ENCODE measurements at places on chromosomes 2 and 18. TPM values are rescaled to one million over a fixed set of nuclear protein-coding genes. Genes with fewer than 3 reads are reported as not detected.

GRCh38 chr18:40897884-40898283 is 1057.2 kb upstream of the PIK3C3 start:
- no peak for DNase-seq

The C2orf15 gene
- not detected for total RNA-seq

DNA sequence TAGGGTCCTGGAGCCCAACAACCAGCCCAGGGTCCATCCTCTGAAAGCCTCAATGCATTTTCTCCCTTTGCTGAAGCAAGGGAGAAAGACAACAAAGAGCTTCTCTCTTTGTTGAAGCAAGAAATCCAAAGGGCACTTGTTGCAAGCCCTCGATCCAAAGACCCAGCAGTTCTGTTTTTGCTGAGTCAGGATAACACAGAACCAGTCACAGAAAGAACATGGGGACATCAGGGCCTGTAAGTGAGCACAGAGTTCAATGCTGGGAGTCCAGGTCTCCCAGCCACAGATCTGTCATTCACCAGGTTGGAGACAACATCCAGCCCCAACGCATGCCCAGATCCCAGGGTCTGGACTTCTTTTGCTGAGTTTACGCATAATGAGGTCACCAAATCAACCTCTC is 315.8 kb upstream of the KLHL29 start:
- DNase-seq: no peak

The COLEC12 gene
- total RNA-seq: 3.9 TPM

DNA sequence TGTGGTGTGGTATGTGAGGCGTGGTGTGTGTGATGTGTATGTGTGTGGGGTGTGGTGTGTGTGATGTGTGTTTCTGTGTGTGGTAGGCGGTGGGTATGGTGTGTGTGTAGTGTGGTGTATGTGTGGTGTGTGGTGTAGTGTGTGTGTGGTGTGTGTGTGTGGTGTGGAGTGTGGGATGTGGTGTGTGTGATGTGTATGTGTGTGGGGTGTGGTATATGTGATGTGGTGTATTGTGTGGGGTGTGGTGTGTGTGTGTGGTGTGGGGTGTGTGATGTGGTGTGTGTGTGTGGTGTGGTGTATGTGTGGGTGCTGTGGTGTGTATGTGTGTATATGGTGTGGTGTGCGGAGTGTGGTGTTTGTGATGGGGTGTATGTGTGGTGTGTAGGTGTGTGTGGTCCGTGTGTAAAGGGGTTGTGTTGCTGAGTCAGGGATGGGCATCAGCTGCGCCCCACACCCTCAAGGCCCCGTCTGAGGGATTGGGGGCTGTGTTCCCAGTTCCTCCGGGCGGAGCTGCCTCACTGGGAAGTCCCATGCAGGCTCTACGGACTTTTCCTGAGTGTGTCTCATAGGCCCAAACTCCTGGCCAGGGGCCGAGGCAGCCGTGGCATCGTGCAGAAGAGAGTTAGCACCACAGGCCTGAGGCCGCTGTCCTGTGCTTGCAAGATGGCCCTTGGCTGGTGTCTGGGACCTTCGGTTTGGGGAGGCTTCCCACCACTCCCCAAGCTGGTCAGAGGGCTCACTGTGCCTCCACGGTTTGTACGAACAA is 18.2 kb upstream of the ARL4C start:
- no peak for DNase-seq

The NEURL3 gene
- total RNA-seq: not detected

DNA sequence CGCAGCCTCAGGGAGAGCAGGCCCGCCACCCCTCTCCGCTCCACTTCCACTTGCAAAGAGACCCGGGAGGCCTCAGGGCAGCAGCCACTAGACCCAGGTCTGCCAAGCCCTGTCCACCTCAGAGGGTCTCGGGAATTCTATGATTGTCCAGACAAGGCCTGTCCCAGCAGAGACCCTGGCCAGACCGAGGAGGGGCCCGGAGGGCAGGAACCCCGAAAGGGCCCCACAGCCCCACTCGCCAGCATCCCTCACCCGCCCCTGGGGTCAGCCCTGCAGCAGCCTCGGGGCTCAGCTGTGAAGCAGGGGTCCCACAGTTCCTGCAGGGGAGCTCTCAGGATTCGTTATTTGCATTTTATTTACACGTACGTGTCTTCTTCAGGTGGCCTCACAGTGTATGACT is 269.5 kb downstream of the EIPR1 start:
- DNase-seq: no peak

DNA sequence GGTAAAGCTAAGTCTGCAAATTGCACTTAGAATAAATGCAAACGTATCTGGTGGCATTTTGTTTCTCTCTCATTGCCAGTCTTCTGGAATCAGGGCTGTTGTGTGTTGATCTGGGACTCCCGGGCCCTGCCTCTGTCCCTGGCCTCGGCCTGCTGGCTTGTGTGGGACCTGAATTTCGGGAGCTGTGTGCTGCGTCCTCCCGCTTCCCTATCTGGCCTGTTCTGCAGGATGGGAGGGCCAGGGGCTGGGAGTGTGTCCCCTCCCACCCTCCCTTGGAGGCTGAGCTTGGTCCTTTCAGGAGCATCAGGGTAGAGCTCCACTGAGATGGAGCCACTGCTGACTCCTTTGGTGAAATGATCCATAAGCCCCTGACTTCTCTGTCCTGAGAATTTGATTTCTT is 118.5 kb downstream of the ACKR3 start:
- no peak for DNase-seq

- DNase-seq: no peak
Measured at GRCh38 chr2:43132683-43133301, 93.6 kb downstream of the ZFP36L2 start.

DNA sequence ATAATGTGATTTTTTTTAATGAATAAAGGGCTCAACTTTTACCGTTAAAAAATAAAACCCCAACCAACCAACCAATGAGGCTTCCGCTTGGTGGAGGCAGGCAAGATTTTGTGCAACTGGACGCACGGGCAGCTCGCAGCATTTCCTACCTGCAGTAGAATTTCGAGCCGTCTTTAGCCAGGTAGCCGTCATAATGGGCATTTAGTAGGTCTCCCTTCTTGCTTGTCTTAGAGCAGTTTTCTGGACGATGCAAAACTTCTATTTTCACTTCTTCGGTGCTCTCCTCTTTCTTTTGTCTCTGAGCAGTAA is 316 bp downstream of the FKBP7 start:
- DNase-seq: no peak

- DNase-seq: no peak
Measured at GRCh38 chr18:78766651-78767533, 212.7 kb upstream of the SALL3 start.

GRCh38 chr2:96649342-96649741 is 6.8 kb downstream of the FER1L5 start:
- DNase-seq: no peak

DNA sequence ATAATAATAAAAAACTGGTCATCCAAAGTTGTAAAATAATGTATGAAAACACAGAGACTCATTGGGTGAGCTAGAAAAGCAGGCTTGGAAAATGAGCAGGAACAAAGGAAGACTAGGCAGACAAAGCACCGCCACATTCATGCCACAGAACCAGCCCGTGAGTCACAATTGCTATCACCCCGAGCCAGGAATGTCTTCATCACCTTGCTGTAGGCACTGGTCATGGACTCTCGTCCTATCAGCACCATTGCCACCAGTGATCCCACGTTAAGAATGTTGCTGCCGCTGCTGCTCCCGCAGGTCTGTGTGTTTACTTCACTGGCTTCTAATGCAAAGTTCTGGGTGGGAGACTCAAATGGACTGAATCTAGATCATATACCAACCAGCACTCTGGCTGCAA is 417.9 kb downstream of the PID1 start:
- DNase-seq: no peak

The TFCP2L1 gene
- total RNA-seq: not detected

The SPP2 gene
- not detected for total RNA-seq

DNA sequence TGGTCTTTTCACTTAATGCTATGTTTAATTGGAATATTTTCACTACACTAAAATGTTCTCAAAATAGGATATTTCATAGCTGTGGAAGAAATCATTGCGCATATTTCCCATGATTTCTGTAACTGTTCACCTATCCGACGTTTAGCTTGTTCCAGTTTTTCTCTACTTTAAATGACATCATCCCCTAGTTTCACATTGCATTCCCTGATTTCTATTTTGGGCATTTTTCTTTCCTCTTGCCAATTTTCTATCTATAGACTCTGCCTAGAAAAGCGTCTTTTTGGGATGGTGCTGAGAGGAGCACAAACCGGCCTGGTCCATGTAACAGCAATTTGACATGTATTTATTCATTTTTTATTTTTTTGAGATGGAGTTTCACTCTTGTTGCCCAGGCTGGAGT is 163.4 kb downstream of the SH3RF3 start:
- no peak for DNase-seq

The ACOXL gene
- total RNA-seq: not detected

The ONECUT2 gene
- under 0.01 TPM for total RNA-seq

- peak; percentile 64 for DNase-seq
Measured at GRCh38 chr2:109322641-109323040, 193.6 kb downstream of the SH3RF3 start.

- DNase-seq: no peak
Measured at GRCh38 chr2:7609974-7610373, 692.8 kb downstream of the RNF144A start.

GRCh38 chr2:225742487-225742886 is 343.0 kb downstream of the NYAP2 start:
- peak; percentile 44 for DNase-seq

DNA sequence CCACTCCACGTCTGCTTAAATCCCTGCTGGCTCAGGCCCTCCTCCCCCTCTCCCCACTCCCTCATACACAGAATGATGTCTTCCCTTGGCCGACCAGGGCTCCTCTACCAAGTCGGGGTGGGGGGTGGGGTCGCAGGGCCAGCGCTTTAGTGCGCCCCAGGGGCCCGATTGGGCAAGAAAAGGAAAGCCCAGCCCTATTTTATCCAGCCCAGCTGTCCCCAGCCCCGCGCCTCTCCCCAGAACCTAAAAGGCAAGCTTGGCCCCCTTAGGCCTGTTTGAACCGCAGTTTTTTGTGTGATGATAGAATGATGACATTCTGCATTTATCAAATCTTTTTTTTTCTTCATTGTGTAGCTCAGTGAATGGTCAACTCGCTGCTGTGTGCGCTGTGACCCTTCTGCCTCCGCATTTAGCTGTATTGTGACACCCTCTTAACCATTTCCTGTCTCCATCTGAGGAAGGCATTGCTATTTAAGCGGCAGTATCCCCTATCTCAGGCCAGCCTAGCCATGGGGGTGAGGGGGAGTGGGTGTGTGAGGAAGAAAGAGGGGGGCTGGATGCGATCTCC is 231.4 kb downstream of the HAUS1 start:
- no peak for DNase-seq

DNA sequence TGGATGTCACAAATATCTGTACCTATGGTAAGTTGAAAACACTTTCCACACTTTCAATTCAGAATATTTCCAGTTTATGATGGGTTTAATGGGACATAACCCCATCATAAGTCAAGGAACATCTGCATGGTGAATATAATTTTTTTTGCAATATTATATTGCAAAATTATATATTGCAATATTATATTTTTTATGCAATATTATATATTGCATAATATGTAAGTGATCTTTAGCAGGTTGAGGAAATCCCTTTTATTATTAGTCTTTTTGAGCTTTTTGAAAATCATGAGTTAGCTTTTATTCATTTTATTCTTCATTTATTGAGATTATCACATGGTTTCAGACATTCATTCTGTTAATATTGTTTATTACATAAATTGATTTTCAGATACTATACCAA is 342.2 kb upstream of the GALNT5 start:
- DNase-seq: no peak

DNA sequence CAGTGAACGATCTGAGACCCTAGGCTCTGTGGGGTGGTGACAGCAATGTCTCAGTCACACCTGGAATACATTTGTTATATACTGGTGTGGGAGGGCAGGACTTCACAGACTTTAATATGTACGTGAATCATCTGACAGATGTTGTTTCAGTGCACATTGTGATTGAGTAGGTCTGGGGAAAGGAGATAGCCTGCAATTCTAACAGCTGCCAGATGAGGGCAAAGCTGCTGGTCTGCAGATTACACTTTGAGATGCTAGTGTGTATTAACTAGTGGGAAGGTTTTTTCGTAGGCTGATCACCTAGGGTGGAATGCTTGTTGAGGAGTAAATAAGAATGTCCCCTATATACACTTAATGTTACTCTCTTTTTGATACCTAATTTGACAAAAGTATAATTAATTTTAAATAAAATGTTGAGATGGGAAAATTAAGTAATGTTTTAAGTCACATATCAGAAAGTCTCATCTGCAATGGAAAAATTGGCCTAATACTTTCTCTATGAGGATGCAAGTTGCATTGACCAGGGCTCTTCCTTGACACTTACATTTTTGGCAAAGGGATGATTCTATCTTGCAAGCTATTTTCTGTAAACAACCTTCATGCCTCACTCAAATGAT is 496.9 kb upstream of the HNMT start:
- DNase-seq: peak; percentile 5

- no peak for DNase-seq
Measured at GRCh38 chr2:31381601-31382000, 32.9 kb downstream of the XDH start.

DNA sequence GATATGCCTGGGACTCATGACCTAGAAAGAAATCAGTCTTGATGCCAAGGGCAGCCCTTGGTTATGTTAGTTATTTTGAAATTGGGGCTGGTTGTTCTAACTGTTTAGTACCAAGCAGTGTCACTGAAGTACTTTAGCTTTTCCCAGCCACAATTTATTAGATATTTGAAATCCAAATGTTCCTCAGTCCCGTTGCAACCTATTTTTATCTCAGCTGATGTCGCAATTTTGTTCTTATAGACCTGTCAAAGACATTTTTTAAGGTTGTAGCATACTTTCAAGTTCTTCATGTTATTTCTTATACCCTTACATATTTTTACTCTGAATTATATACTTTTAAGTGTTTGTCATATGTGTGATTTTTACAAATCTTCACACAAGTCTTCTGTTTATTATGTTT is 100.1 kb downstream of the LRP1B start:
- DNase-seq: no peak

Measured in fibroblast of villous mesenchyme (primary cell).